Erythroblast (primary cell): ENCODE measurements at places on chromosomes 2 and 18.

DNA sequence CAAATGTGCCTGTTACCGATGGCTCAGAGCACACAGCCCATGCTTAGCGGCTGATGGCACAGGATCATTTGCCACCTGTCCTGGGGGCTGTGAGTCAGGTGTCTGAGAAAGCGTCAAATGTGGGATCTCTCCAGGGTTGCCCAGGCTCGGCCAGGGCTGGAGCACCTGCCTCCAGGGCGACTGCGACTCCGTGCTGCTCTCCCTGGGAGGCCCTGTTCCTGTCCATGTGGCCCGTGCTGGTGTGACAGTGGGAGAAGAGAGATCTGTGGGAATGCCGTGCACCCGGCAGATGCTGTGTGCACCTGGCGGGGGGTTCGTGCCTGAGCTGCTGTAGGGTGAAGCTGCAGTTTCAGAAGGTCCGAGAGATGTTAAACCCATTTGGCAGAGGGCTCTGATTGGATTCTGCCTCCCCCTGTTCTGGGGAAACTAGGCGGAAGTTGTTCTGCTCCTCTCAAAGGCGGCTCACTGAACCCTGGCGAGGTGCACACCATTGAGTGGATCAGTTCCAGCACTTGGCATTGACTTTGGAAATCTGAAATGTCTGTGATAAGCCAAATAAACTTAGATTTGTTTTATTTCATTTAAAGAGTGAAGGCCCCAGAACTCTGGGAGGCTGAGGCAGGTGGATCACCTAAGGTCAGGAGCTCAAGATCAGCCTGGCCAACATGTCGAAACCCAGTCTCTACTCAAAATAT, 34.7 kb upstream of the TPO start:
- no peak for DNase-seq

- DNase-seq, result no peak
Measured at GRCh38 chr2:117980783-117981676, 32.8 kb downstream of the CCDC93 start.

GRCh38 chr2:81266106-81266505, 961.6 kb upstream of the LRRTM1 start:
- DNase-seq, result peak; percentile 7

GRCh38 chr2:64092502-64092901, 51.7 kb downstream of the PELI1 start:
- DNase-seq, result no peak
